ENCODE measurements at places on chromosomes 12 and 14.

DNA sequence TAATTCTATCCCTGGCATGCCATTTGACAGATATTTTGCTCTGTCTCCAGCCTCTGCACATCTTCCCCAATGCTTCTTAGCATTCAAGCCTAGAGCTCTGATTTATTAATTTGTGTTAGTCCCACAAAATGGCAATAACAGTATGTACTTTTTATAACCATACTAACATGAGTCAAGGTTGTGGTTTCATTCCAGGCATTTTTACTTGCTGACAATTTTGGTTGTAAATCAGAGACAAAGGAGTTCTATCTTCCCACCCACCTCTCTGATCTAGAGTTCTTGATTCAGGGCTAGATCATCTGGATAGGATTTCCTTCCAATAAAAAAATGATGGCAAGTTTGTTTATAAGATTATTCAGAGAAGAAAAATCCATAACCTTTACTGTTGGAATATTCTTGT, 18.5 kb upstream of the CISTR start:
- no peak for DNase-seq

DNA sequence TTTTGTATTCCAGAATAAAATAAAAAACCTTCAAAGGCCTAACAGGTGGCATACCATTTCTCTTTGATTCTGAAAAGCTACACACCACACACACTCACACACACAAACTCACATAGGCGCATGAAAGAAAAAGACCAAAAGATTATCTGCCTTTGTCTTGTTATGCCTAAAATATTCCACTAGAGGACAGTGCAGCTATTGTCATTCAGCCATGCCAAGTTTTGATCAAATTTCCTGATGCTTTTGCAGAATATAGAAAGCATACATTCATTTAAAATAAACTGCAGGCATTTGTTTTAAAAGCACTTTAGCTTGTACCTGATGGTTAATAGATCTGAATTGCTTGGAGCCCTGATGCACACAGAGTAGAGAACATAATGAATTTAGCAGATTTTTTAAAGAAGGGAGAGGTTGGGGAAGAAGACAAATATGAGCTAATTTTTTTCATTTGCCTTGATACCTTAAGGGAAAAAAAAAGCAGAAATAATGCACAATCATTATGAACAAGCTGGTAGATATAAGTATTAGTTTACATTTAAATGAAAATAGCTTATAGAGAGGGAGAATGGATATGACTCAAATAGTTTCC, 1766.9 kb upstream of the SEL1L start:
- no peak for DNase-seq

- DNase-seq, result no peak
Measured at GRCh38 chr14:96390965-96391292, 999 bp upstream of the AK7 start.

GRCh38 chr14:68509188-68509983, 283.5 kb downstream of the ZFP36L1 start:
- no peak for DNase-seq

- no peak for DNase-seq
Measured at GRCh38 chr12:70849265-70849960, 71.1 kb downstream of the PTPRR start.

GRCh38 chr12:53676656-53677015, 753 bp upstream of the ATP5MC2 start:
- DNase-seq, result no peak

Measured in stimulated activated CD8-positive, alpha-beta memory T cell treated with anti-CD3 and anti-CD28 coated beads, Interleukin-4, amount 100 ng/mL, for 4 hours (primary cell).